Tibial nerve (tissue), 4 donors: ENCODE measurements at places on chromosomes 16 and 17.

DNA sequence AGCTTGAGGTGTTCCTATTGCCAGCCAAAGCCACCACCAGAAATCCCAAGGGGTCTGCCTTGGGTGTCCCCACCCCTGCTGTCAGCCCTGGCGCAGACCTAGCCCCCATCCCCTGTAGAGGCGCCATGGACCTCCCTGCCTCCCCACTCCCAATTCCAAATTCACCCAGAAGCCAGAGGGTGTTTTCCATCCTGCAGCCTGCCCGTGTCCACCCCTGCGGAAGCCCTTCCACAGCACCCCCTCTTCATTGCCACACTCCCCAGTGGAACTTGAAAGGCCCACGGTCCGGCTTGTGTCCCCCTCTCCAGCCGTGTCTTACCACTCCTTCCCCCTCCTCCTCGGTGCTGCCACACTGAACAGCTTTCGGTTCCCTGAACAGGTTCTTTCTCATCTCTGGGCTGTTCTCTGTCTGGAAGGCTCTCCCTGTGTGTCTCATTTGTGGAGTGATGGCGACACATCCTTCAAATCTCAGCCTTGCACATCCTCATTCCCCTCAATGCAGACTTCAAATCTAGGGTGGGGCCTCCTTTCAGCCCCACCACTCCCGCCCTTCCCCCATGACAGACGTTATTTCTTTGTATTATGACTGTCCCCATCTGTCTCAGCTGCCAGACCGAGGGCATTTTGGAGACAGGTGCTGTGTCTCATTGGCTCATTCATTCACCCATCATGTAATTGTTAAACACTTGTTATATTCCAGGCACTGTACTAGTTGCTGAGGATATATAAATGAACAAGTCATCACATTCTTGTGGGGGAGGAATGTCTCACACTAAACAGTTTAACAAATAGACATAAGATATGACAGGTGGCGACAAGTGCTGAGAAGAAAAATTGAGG is 36.3 kb downstream of the ADGRG5 start:
- DNase-seq: no peak

- DNase-seq: no peak
Measured at GRCh38 chr17:1077986-1078711, 81.2 kb downstream of the TIMM22 start.

DNA sequence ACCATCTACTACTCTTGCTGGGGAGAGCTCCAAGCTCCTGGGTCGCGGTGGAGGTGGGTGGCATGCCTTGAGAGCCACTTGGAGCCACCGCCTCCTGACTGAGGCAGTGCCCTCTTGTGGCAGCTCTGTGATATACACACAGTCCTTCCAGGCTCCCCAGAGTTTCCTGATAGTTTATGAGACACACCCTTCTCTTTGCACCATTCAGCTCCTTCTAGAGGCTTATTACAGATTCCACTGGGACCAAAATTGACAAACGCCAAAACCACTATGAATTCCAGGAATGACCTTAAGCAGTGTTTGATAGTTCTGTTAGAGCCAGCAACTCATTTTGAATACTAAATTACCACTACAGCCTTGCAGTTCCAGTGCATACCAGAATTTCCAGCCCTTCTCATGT is 170.1 kb upstream of the CDH13 start:
- peak; percentile 27 for DNase-seq

- no peak for DNase-seq
Measured at GRCh38 chr17:31698751-31699150, 160.3 kb downstream of the COPRS start.
